Stimulated activated CD4-positive, alpha-beta T cell treated with anti-CD3 and anti-CD28 coated beads, Interleukin-1b, Interleukin-23, amount 100 ng/mL, for 1 hour (primary cell): ENCODE measurements at places on chromosomes 4 and X.

DNA sequence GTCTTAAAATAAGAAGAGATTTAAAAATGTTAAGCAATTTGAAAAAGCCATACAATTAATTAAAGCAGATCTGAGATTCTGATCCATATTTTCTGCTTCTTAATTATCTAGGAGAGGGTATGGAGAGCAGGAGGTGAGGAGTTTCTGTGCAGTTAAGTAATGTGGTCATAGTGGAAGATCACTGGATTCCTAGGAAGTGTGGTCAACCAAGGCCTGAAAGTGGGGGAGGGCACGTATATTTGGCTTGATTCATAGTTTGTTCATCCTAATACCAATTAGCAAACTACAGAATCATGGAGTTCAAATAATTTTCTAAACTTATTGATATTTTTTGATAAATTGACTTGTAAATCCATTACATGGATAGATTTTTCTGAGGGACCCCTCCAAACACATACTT is 768.3 kb downstream of the RAPGEF2 start:
- no peak for DNase-seq

DNA sequence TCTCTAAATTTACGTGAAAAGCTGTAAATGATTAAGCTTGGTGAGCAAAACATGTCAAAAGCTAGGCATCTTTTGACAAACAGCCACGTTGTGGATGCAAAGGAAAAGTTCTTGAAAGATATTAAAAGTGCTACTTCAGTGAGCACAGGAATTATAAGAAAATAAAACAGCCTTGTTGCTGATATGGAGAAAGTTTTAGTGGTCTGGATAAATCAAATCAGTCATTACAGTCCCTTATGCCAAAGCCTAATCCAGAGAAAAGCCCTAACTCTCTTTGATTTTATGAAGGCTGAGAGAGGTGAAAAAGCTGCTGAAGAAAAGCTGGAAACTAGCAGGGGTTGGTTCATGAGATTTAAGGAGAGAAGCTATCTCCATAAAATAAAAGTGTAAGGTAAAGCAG is 487.2 kb downstream of the CCSER1 start:
- no peak for DNase-seq

DNA sequence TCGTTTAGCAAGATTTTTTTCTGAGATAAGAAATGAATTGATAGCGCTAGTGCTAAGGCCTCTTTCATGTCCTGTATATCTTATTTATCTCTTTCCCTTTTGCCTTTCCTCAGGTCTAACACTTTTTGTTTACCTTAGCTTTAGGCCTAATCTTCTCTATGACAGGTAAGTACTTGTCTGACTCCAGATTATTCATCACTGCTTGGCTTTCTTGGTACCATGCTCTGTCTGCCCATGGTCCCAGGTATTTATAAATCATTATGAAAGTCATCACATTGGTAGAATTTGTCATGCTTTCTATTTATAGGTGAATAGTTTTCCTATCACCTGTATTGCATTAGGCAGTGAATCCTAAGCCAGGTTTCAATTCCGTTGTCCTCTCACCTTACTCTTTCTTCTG is 99.5 kb upstream of the CTSO start:
- DNase-seq: no peak

- DNase-seq: no peak
Observed at GRCh38 chr4:18440527-18441202, 419.1 kb upstream of the LCORL start.

DNA sequence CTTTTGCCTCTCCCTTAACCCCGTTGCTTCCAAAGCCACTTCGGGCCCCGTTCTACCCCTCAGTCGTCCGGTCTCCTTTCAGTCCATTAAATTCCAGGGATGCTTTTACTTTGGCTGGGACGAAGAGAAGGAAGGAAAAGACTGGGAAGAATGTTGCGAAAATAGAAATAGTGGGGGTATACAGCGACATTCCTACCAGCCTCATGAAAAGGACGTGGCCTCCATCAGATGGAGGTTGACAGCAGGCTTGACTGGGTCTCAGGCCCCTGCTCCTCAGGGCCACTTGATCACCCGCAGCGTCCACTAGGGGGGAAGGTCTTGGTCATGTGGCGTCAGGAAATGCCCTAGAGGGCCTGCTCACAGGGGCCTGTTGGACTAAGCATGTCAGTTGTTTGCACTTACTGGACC is 657 bp upstream of the ANKRD50 start:
- DNase-seq: no peak

- DNase-seq: no peak
Observed at GRCh38 chr4:106496061-106496460, 127.5 kb upstream of the GIMD1 start.
